GM12878 (cell line): ENCODE measurements at places on chromosomes 4 and X.

- DNase-seq, result no peak
Measured at GRCh38 chr4:43607827-43608461, 715.4 kb downstream of the GRXCR1 start.

- DNase-seq, result no peak
Measured at GRCh38 chr4:31275906-31276305, 555.7 kb downstream of the PCDH7 start.

GRCh38 chr4:169485791-169486742 lies 126.3 kb downstream of the NEK1 start:
- peak; percentile 68 for DNase-seq

- DNase-seq, result no peak
Measured at GRCh38 chrX:133897593-133898163, 87.7 kb downstream of the GPC3 start.

GRCh38 chr4:183178201-183178600 lies 79.1 kb downstream of the WWC2 start:
- no peak for DNase-seq

GRCh38 chr4:158530381-158530780 lies 8.7 kb downstream of the RXFP1 start:
- DNase-seq, result no peak

DNA sequence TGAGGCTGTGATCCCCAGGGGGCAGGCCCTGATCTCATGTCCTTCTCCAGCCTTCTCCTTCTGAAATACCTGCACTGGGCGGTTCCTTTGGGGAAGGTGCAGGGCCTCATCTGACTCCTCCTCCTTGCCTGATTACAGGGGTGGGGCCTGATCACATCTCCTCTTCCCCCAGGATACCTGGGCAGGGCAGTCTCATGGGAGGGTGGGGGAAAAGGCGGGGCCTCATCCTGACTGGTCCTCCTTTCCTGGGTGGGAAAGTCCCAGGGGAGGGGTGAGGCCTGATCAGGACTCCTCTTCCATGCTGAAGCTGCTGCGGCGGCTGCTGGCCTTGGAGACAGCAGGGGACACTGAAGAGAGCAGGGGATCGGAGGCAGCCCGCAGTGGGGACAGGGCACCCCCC lies 13.3 kb downstream of the TFE3 start:
- DNase-seq, result no peak

DNA sequence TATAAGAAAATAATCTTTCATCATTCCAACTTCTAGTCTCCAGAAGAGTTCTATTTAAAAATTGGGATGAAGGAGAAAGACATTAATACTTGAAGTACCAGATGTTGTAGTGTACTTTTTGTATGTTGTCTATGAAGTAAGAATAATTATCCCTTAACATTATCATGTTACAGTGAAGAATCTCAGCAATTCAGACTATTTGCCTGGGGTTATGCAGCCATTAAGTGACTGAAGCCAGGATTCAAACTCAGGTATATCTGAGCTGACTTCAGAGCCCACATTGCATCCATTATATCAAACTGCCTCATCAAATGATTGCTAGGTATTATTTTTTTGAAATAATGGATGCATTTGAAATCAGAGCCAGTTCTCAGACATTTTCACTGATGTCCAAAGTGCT lies 76.1 kb upstream of the FHDC1 start:
- DNase-seq, result no peak

- DNase-seq, result no peak
Measured at GRCh38 chr4:3310301-3311094, 17.7 kb downstream of the RGS12 start.

DNA sequence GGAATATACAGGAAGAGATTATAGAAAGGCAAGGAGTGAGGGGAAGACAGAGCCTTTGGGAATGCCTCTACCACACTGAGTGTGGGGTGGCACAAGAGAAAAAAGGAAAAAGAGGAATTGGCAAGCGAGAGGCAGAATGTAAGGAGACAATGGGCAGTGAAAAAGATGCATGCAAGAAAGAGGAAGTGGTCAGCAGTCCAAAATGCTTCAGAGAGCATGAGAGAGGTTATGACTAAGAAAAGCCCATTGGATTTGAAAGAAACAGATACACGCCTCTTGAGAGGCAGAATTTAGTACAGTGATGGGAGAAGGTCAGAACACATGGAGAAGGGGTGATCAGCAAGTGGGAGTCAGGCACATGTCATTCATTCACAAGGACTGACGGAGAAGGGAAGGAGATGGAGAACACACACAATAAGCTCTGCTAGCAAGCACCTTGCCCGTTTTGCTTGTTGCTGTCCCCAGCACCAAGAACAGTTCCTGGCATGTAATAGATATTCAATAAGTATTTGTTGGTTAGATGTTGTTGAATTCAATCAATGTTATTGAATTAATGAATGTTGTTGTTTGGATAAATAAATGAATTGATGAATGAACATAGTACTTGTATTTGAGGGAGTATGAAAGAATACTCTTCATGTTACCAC lies 6.3 kb downstream of the DCHS2 start:
- DNase-seq, result peak; percentile 41

DNA sequence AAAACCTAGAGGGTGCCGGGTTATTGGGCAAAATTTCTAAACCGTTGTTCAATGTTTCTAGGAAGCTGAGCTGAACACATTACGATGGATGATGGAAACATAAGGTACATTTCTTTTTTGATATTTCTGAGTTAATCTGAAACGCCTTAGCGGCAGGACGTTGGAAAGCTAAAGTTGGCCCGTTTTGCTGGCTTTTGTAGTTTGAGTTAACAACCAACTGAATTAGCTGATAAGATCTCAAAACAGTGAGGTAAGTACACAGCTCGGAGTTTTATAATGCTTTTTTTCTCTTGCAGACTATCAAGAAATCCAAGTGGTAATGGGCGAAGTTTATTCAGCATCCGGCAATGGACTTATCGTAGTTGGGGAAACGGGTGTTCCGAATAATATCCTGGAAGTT lies 73.5 kb downstream of the PRSS12 start:
- DNase-seq, result no peak

- DNase-seq, result no peak
Measured at GRCh38 chrX:21373001-21373400, 1.2 kb upstream of the CNKSR2 start.

GRCh38 chr4:65344278-65344825 lies 325.9 kb downstream of the EPHA5 start:
- DNase-seq, result no peak

GRCh38 chrX:124239324-124239723 lies 93.1 kb upstream of the TEX13D start:
- DNase-seq, result no peak

- no peak for DNase-seq
Measured at GRCh38 chrX:133813971-133814370, 171.4 kb downstream of the GPC3 start.

- DNase-seq, result no peak
Measured at GRCh38 chr4:184477201-184477999, 3.0 kb upstream of the IRF2 start.

GRCh38 chrX:17547658-17548057 lies 172.7 kb downstream of the NHS start:
- peak; percentile 56 for DNase-seq

DNA sequence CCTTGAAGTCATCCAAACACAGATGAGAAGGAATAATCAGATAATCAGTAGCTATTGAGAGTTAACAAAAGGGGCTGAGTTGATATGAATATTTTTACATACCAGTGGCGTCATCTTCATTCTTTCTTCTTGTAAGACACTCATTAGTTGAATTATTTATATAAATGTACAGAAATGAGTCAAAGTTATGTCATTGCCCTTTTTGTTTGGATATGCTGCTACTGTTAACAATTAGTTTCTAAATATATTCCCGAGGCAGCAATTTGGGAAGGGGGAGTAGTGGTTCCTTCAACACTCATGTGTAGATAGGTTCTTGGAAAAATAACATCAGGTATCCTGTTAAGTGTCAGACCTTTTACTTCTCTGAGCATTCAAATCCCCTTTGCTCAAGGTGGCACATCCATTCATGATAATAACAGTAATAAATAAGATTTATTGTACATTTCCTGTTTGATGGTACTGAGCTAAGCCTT lies 436.6 kb downstream of the SPRY1 start:
- DNase-seq, result no peak

DNA sequence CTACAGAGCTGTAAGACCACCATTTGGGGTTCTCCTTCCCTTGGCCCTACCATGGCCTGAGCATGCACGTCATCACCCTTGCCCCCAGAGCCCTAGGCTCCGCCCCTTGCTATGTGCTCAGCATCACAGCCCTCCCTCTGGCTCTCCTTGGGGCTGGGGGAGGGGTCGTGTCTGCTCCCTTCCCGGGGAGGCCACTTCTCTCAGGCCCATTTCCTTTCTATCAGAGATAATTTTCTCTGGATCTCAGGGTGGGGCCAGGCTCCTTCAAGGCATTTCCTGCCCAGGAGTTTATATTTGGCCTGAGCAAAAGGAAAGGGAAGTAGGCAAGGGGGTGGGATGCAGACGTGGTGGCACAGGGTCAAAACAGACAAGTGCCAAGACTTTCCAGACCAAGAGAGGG lies 55.9 kb downstream of the STARD8 start:
- DNase-seq, result no peak

DNA sequence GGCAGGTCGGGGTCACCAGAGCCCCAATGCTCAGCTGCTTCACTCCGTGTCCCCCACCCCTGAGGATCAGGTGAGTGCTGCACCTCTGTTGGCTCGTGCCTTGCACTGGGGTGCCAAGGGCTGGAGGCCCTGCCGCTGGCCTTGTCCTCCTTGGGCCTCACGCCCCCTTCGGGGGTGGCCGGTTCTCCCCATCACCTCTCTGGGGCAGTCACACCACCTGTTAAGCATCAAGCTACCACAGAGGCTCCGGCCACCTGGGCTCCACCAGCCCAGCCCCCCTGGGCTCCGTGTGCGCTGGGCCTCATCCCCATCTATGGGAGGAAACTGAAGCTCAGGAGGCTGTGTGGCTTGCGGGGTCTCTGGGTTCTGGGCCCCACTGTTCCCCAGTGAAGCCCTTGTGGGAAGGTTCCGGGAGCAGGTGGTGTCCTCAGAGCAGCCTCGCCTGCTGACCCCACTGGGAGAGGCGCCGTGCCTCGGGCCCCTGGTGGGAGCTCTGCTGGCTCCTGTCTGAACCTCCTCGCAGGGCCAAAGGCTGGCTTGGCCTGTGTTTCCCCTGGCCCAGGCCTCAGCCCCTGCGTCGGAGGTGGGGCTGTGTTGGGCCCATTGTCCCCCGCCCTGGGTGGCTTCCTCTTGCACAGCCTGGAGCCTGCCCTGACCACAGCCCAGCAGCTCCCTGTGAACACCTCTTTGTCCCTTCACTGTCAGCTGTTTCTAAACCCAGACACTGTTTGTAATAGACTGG lies 30.8 kb downstream of the DOK7 start:
- no peak for DNase-seq

GRCh38 chr4:3124070-3124767 lies 49.7 kb downstream of the HTT start:
- DNase-seq, result no peak

DNA sequence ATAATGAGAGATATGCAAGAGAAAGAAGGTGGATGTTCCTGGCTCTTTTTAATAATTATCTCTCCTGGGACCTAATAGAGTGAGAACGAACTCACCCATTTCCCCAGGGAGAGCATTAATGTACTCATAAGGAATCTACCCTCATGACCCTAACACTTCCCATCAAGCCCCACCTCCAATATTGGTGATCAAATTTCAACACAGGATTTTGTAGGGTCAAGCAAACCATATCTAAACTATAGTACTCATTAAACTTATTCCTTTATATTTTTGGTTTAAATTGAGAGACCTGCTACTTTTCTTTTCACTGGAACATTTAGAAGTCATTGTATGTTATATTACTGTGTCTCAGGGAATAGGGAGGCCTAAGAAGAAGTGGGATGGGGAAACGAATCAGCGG lies 2.6 kb downstream of the UGT2A3 start:
- DNase-seq, result no peak

DNA sequence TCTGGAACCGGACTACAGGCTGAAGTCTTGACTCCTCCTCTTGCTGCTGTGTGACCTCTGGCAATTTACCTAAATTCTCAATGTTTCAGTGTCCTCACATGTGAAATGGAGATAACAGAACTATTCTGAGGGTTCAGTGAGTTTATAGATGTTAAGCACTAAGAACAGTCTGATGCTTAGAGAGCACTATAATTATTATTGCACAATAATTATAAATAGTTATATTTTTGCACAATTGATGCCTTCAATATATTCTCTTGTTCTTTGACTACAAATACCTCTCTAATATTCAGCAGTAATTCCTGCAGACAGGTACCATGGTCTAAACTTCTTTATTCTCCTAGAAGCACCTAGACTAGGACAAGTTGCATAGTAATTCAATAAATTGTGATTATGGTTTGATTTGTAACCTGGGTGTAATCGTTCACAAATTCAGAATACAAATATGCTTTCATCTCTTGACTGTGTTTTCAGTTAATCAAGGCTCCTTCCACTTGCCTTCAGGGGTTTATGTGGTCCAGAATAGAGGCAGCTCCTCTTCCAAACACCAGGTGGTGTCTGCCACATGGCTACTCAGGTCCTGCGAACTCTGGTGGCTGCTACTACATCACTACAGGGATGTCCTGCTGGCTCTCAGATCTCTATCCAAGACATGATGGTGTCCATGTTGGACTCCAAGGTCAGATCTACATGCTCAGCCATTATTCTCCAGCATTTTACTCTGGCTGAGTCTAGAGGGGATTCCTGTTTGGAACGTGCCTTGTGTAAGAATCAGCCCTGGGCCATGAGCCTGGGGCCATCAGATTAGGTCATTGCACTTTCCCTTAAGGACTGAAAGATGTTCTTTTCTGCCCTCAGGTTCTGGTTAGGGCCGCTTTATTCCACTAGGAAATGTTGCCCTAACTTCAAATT lies 103.4 kb downstream of the QRFPR start:
- DNase-seq, result no peak

GRCh38 chrX:100048156-100048555 lies 361.9 kb downstream of the PCDH19 start:
- no peak for DNase-seq

DNA sequence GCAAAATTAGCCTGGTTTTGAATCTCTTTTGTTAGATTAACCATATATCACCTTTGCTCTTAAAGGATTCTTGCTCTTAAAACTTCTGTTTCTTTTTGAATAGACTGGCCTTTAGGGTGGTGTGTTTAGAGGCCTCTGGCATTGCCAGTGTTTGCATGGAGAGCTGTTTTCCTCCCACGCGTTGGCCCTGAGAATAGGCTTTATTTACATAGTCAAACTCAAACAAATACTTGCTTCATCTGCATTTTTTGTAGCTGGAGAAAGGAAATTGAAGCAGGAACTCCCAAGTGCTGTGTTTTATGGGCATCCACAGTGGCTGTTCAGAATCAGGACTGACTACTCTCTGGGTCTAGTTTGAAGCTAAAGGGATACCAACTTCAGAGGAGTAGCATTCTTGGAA lies 2.7 kb downstream of the SHROOM2 start:
- no peak for DNase-seq
